Activated CD8-positive, alpha-beta memory T cell treated with anti-CD3 and anti-CD28 coated beads, Interleukin-2, amount 50 U/mL, for 4 hours (primary cell): ENCODE measurements at places on chromosomes 1 and 21.

DNA sequence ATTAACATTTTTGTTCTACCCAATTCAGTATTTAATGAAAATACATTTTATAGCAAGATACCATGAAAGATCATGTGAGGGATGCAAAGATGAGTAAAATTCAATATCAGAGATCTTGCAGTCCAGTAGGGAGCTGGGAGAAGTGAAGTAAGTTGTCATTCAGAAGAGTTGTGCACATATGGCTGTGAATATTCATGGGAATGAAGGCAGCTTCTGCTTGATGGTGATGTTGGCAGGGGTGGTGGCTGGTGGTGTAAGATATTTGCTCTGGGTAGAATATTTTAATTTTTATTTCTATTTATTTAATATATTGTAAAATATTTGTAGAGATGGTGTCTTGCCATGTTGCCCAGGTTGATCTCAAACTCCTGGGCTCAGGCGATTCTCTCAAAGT lies 72.0 kb upstream of the GCLM start:
- no peak for DNase-seq

DNA sequence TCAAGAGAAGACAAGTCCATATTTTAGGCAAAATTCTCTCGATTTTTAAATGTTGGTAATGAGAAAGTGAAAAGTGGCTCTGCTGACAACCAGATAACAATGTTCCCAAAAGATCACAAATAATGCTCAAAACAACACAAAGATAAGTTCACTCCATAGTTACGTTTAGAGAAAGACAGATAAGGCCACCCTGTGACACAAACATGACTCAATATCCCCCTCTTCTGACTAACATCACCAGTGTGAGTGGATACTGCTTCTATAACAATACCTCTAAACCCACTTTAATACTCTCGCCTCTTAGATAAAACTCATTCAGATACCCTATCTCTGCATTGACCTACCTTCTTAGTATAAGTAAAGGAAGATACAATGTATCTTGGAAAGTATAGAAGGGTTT lies 51.2 kb upstream of the RGS7 start:
- no peak for DNase-seq

GRCh38 chr1:82697965-82698364 lies 897.2 kb downstream of the ADGRL2 start:
- no peak for DNase-seq

- no peak for DNase-seq
These were observed 42.4 kb downstream of the SLC30A1 start for GRCh38 chr1:211536606-211537005.

- no peak for DNase-seq
These were observed 54.7 kb upstream of the ZRANB2 start for GRCh38 chr1:71135571-71135970.
